Endodermal cell (in vitro differentiated cells): ENCODE measurements at places on chromosomes 1 and 21. TPM values are rescaled to one million over a fixed set of nuclear protein-coding genes. Genes with fewer than 3 reads are reported as not detected.

The KCNE2 gene
- 0.52 and 0.59 TPM in 2 replicates for total RNA-seq

The UFC1 gene
- total RNA-seq, result 94.1 and 97.1 TPM in 2 replicates

DNA sequence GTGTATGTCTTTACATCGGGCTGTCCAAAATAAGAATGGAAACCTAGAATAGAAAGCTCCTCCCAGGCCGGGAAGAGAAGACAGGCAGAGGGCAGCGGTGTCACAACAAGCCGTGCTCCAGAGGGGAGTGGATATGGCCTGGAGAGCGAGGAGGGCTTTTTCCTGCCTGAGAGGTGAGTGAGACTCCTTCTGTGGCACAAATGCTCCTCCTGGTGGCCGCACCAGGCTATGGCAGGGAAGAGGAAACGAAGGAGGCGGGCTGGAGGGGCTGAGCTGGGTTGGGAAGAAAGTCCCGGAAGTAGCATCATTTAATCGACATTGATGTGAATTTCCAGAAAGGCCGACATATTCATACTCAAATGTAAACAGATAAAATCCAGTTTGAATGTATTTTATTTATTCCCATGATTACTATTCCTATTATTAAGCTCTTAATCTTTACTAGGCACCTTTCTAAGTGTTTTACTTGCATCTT, 54.7 kb downstream of the MEF2D start:
- H3K4me3 ChIP-seq, result no peak overlapping the region
- no peaks in the 10 kb centered on the region for H3K36me3 ChIP-seq
- no peaks in the 10 kb centered on the region for H3K4me1 ChIP-seq
- H3K27me3 ChIP-seq, result peaks cover 36% of the 10 kb centered on the region

- DNase-seq, result peak; percentile 54
- H3K4me3 ChIP-seq, result peak within 1 kb of the TSS; percentile 59
- no peak within 1 kb of the TSS for H3K27ac ChIP-seq
Measured at GRCh38 chr1:89198491-89199072, at the start of gene GBP4. GBP4 (minus strand) TSS chr1:89198942; CDS start chr1:89198834, 108 bp downstream.

- DNase-seq, result no peak
- peak overlapping the region; percentile 2 for H3K4me3 ChIP-seq
- H3K4me1 ChIP-seq, result no peaks in the 10 kb centered on the region
- no peaks in the 10 kb centered on the region for H3K36me3 ChIP-seq
- no peaks in the 10 kb centered on the region for H3K27me3 ChIP-seq
Measured at GRCh38 chr21:16308269-16308668, 578.5 kb downstream of the USP25 start.

DNA sequence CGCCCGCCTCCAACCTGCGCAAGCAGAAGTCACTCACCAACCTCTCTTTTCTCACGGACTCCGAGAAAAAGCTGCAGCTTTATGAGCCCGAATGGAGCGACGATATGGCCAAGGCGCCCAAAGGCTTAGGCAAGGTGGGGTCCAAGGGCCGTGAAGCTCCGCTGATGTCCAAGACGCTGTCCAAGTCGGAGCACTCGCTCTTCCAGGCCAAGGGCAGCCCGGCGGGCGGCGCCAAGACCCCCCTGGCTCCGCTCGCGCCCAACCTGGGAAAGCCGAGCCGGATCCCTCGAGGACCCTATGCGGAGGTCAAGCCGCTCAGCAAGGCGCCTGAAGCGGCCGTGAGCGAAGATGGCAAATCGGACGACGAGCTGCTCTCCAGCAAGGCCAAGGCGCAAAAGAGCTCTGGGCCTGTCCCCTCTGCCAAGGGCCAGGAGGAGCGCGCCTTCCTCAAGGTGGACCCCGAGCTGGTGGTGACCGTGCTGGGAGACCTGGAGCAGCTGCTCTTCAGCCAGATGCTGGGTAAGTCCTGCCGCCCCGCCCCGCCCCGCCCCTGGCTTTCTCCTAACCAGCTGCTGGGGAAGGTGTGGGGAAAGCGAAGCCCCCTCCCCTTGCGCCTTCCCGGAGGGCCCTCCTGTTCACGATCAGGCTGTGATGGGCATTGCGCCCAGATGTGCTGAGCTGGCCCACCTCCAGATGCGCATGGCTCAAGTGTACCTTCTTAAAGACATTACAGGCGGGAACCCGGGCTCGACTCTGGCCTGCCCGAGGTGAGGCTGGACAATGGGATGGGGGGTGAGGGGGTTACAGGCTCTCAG, 110.2 kb downstream of the NAV1 start:
- H3K4me1 ChIP-seq, result no peaks in the 10 kb centered on the region
- H3K27me3 ChIP-seq, result peaks cover 63% of the 10 kb centered on the region
- DNase-seq, result peak; percentile 87
- H3K4me3 ChIP-seq, result peak overlapping the region; percentile 80
- H3K27ac ChIP-seq, result no peak overlapping the region

- no peaks in the 10 kb centered on the region for H3K4me1 ChIP-seq
- H3K27ac ChIP-seq, result no peak overlapping the region
- H3K27me3 ChIP-seq, result no peaks in the 10 kb centered on the region
- H3K4me3 ChIP-seq, result no peak overlapping the region
- no peaks in the 10 kb centered on the region for H3K36me3 ChIP-seq
Measured at GRCh38 chr1:74266001-74266400, 30.8 kb downstream of the TNNI3K start.

DNA sequence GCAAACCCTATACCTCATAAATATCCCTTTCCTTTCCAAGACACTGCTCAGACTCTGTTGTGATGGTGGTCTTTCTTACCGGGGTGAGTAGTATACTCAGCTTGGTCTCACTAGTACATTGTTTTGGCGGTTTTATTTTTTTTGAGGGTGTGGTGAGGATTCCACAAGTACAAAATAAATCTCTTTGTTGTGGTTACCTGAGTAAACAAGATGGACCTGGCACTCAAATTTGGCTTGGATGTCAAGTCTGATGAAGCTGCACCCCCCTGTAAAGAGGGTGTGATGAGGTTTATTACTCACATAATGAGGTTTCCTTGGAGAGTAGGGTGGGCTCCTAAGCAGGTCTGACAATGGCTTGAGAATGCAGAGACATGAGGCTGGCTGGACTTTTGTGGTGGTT, 68.2 kb upstream of the KCNJ6 start:
- H3K4me3 ChIP-seq, result no peak overlapping the region
- no peaks in the 10 kb centered on the region for H3K4me1 ChIP-seq
- DNase-seq, result no peak
- H3K36me3 ChIP-seq, result no peaks in the 10 kb centered on the region

- H3K36me3 ChIP-seq, result peaks cover 12% of the 10 kb centered on the region
- no peak for DNase-seq
- no peak overlapping the region for H3K27ac ChIP-seq
- no peak overlapping the region for H3K4me3 ChIP-seq
- H3K27me3 ChIP-seq, result no peaks in the 10 kb centered on the region
Measured at GRCh38 chr1:203743091-203743571, 21.9 kb upstream of the LAX1 start.

DNA sequence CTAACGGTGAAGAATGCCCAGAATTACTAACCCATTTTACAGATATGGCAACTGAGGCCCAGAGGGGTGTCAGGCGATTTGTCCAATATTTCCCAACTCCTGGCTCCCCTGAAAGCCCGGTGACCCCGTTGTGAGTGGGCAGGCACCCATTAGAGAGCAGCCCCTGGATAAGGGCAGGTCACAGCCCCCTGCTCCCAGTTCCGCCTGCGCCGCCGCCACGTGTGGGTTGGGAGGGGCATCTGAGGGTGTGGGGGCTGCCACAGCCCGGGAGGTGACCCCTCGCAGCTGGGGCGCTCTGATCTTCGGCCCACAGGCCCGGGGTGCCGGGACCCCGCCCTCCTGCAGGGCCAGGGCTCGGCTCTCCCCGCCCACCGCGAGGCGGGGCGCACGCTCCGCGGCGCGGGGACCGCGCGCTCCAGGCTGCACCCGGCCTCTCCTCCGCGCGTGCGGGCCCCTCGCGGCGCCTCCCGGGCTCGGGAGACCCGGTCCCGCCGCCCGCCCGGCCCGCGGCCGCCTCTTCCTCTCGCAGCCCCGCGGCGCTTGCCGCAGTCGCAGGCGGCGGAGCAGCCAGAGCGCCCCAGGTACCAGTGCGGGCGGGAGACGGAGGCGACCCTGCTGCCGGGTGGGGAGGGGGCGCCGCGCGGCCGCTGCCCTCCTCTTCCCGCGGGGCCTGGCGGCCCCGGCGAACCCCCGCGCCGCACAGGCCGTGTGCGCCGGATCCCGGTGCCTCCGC, at the start of gene HTR6:
HTR6 (plus strand) TSS at position 423 of the 733 bp plus-strand sequence. CDS start 879 bp downstream, outside the sequence.
- no peak within 1 kb of the TSS for H3K27ac ChIP-seq
- no peak within 1 kb of the TSS for H3K4me3 ChIP-seq
- DNase-seq, result no peak

GRCh38 chr1:81392526-81393226, 408.1 kb upstream of the ADGRL2 start:
- H3K27ac ChIP-seq, result no peak overlapping the region
- H3K27me3 ChIP-seq, result no peaks in the 10 kb centered on the region
- no peaks in the 10 kb centered on the region for H3K36me3 ChIP-seq

GRCh38 chr1:17235135-17235885, 13.6 kb upstream of the PADI3 start:
- H3K36me3 ChIP-seq, result no peaks in the 10 kb centered on the region
- H3K4me3 ChIP-seq, result no peak overlapping the region
- H3K4me1 ChIP-seq, result no peaks in the 10 kb centered on the region
- no peak for DNase-seq
